ENCODE measurements at places on chromosomes 16 and 17.

GRCh38 chr16:52469775-52470174 is 77.2 kb downstream of the TOX3 start:
- DNase-seq, result no peak

DNA sequence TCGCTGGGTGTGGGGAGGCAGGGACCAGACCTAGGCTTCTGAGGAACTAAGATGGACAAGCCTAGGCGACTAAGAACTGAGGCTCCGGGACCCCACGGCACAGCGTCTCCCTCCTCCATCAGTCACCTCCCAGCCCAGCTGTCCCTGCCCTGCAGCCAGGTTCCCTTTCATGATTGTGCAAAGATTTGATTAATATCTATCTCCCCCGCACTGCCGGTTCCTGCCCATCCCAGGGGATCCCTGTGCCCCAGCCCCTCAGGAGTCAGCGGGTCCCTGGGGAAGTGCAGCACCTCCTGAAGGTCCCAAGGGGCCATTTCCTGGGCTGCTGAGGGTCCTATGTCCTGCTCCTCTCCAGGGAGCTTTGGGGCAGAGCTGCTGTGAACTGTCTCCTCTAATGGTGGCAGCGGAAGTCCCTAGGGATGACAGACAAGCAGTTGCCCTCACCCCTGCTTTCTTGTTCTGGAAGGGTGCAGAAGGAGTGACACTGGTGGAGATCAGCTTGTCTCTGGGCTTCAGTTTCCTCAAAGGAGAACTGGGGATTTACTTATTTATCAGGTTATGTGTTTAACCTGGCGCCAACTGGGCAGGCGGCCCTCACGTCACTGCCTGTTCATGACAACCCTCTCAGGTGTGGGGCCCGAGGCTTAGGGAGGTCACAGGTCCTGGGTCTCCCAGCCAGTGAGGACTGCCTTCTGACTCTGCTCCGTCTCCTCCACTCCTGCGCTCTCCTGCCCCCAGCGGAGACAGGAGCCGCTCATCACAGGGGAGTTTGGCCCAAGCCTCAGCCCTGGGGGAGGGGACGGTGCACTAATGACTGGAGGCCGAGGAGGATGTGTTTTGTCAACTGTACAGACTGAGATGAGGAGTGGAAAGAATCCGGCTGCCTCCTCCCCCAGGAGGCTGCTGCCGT is 1.9 kb upstream of the C16orf74 start:
- no peak for DNase-seq

DNA sequence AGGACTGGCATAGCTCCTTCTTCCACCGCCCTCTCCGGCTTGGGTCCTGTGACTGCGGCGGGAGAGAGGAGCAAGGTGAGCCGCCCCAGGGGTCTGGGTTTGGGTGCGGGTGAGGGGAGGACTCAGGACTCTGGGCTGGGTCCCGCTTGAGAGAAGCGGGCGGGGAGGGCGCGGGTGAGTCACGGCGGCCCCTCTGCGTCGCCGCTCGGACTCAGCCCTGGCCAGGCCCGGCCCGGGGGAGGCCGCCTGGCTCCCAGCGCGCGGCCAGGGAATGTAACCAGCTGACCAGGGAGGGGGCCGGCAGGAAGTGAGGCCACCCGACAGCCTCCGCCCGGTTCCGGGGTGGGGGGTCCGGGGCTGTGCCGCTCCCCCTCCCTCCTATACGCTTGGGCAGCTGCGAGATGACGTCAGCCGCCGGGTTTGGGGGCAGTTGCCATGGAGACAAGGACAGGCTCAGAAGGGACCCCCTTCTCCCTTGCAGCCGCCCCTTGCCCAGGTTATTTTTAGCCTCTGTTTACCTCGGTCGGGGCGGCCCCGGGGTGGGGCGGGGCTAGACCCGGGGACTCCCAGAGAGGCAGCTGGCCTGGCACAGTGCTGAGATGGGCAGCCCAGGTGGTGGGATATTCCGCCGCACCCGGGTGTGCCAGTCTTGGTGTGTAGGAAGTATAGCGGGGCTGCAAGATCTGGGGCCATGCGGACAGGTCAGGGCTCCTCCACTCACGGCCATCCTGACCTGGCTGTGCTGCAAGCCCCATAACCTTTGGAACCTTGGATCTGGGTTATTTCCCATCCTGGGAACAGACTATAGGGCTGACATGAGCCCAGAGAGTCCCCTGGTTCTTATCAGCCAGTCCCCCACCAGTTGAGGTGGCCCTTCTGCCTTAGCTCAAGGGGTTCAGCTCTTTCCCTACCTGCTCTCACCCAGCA is 1.6 kb downstream of the RIPOR1 start:
- no peak for DNase-seq

DNA sequence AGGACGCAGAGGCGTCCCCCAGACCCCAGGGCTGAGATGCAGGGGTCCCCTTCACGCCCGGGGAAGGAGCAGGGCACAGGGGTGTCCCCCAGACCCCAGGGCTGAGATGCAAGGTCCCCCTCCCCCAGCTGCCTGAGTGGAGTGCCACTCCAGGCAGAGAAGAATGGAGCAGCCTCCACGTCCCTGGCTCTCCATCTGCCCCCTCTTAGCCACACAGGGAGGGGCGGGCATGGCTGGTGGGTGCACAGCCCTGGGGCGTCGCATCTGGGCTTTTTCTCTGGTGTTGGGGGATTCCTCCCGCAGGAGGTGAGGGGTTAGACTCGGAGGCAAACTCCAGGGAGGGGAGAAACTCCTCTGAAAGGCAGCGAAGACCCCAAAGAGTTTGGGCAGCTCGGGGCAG is 17.5 kb downstream of the CIBAR2 start:
- no peak for DNase-seq

DNA sequence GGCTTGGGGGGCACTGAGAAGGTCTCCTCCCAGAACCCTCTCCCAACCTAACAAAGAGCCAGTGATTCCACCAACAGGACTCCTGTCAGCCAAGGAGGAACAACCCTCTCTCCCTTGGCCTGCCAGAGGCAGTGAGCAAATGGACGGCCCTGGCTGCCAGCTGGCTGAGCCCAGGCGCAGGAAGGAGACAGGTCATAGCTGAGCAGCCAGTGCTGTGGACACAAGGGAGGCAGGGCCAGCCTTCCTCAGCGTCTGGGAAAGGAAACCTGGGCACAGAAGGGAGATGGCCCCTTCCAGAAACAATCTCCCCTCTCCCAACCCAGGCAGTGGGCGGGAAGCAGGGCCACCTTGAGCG is 2.1 kb downstream of the MPO start:
- DNase-seq, result no peak

- no peak for DNase-seq
Observed at GRCh38 chr16:83903751-83904150, 4.8 kb downstream of the MLYCD start.

- no peak for DNase-seq
Observed at GRCh38 chr16:23286131-23286532, 16.0 kb upstream of the SCNN1B start.

DNA sequence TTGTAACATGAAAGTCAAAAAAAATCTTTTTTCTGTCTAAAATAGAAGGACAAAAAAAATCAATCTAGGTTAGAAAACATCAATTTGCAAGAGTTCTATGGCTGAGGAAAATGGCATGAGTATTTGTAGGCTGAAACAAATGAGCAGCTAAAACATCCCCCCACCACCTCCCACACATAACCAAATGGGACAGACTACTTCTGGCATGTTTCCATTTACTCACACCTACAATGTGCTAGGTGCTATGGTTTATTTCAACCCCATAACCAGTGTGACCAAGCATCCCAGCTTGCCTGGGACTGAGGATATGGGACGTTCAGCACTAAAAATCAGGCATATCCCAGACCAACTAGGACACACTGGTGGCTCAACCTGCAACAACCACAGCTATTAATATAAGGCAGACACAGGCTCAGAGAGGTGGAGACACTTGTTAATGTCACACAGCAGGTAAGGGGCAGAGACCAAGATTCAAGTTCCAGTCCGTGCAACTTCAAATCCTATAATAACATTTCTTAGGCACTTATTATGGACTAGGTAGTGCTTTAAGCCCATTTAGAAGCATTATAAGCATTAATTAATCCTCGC is 96.0 kb downstream of the XYLT1 start:
- no peak for DNase-seq

- DNase-seq, result no peak
Observed at GRCh38 chr16:88599092-88599733, 29.0 kb downstream of the ZC3H18 start.
